ENCODE measurements at places on chromosomes 7 and 10.

GRCh38 chr7:107939573-107940489, 48.8 kb downstream of the DLD start:
- DNase-seq, result no peak

GRCh38 chr7:132965951-132966350, 115.9 kb downstream of the CHCHD3 start:
- no peak for DNase-seq

- DNase-seq, result no peak
These were observed 84.8 kb upstream of the ASAH2 start for GRCh38 chr10:50336140-50336539.

- DNase-seq, result no peak
These were observed 7.8 kb downstream of the C7orf33 start for GRCh38 chr7:148598351-148598750.

- no peak for DNase-seq
These were observed 9.4 kb upstream of the GTPBP10 start for GRCh38 chr7:90337106-90337505.

- no peak for DNase-seq
These were observed 85.1 kb downstream of the SNX13 start for GRCh38 chr7:17855202-17855601.

- no peak for DNase-seq
These were observed 337.4 kb downstream of the PRPF18 start for GRCh38 chr10:13924040-13924725.

Measured in NCI-H146 (cell line).